ENCODE measurements at places on chromosomes 5 and 9.

- DNase-seq: no peak
Measured at GRCh38 chr5:161302559-161302958, 244.0 kb downstream of the GABRB2 start.

GRCh38 chr5:94240596-94240992, 377.8 kb downstream of the KIAA0825 start:
- no peak for DNase-seq

DNA sequence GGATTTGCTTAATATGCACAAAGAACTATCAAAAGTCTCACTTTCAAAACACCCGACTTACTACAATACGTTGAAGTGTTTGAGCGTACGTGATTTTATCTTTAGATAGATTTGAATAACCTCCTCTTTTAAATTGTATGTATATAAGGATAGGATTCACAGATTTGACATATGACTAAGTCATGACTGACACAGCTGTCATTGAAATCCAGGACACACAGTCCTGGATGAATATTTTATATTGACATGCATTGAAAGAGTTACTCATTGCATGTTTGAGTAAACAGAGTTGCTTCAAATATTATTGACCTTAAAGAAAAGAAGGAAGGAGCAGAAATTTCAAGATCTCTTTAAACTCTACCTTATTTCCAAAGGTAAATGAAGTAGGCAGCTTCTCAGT, 3.3 kb downstream of the MUSK start:
- no peak for DNase-seq

DNA sequence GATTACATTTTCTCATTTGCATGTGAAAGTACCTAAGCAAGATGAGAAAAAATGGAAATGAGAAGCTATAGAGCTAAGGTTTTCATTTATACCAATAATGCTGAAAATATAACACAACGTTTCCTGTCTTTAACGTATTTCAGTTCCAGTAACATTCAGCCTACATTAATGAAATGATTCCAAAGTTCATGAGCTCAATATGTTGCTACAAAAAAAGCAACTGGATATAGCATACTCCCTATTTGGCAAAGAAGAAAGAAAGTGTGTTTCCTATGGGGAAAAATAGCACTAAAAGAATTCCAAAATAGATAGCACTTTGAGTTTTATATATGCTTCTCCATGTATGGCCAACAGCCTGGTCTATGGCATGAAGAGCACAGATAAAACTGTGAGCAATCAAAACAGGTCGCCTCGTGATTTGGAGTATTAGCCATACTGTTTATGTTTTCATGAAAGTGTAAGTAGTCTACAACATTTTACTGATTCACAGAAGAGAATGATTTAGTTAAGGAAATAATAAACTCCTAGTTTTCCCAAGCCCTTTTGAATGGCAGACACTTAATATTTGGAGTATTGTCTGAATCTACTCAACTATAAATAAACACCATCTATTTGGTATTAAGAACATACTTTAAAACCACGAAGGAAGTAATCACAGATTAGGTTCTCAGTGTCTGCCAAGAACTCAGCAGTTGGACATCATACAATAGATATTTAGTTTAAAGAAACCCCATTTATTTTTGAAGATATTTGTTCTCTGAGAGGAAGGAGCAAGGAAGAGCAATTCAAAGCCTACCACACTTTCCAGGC, 258.7 kb upstream of the RASA1 start:
- no peak for DNase-seq

DNA sequence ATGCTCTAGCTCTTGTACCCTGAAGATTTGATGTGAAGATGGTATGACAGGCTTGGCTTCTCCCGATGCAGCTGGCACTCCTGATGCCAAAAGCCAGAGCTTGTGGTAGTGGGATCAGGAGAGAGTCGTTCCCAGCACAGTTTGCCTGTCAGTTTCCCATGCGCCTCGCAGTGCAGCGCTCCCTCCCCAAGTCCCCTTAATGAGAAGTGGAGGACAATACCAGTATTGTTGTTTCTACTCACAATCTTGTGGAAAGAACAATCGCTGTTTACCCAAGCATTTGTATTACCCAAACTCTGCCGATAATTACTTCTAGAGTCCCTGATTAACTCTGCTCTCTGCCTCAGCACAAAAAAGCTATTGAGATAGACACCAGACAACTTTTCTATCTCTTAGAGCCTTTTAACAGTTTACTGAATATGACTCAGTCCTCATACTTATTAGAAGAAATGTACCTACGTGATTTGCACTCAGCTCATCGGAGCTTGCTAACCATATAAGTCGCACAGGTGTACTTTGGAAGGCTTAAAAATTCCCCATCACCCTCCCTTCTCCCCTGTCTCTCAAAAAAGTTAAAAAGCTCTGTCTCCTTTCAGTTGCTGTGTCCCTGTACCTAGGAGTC, 283.2 kb upstream of the TMEM161B start:
- peak; percentile 22 for DNase-seq

DNA sequence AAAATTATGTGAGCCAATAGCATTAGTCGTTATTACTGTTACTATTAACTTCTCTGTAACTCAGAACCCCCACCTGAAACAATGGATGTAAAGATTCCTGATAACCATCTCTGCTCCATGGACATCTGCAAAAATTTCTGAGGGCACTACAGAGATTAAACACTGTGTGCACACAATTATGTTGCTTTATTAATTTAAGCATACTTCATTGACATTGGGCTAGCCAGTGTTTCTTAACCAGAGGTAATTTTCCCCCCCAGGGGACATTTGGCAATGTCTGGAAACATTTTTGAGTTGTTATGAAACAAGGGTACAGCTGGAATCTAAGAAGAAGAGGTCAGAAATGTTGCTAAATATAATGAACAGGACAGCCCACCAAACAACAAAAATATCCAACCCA, 19.3 kb downstream of the SLIT3 start:
- DNase-seq: no peak

DNA sequence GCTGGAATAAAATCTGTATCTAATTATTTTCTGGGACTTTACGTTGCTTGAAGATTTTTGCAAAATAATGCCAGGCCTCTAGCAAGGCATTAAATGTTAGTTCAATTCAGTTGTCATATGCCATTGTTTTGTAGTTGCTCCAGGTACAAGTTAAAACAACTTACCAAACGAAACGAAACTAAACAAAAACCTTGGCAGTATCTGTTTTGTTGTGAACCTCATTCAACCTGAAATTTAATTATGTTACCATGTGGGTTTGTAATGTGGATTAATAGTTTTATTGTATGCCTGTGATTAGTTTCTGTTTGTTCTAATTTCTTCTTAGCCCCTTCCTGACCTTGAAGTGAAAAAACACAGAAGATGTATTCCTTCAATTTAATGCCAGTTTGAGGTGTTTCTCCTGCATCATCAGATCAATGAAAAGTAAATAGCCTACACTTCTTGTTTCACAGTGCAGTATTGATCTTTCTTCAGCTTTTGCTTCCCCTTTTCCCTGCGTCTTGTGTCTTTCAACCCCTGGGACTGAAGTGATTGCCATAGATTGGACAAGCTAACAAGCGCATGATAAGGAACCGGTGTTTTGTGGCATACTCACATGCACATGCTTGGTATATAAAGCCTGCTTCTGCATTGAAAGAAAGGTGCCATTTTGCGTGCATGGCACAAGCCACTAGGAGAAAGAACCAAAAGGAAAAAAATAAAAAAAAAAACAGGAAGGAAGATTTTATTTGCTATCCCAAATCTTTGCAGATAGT, 699.0 kb upstream of the ARRDC3 start:
- DNase-seq: no peak

DNA sequence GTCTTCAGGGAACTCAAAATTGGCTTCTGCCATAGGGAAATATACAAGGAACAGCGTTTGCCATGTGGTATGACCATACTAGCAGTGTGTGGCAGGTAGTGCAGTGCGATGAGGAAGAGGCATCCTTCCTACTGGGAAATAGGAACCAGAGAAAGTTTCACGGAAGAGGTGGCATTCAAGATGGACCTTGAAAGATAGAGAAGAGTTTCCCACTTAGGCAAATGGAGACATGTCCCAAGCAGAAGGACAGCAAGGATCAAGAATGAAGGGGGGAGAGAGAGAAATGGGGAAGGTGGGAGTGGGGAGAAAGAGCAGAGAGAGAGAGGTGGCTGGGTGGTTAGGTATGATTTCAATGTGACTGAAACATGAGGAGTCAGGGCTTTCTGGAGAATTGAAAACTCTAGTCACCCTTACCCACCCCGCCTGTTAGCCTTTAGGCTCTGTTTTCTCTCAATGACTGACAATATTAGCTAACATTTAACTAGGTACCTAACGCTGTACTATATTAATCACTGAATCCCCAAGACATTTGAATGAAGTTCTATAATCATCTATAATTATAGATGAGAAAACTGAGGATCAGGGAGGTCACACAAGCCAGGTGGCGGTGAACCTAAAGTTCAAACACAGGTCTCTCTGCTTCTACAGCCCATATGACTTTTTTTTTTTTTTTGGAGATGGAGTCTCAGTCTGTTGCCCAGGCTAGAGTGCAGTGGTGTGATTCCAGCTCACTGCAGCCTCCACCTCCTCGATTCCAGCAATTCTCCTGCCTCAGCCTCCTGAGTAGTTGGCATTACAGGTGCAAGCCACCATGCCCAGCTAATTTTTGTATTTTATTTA, 171.3 kb downstream of the NR3C1 start:
- no peak for DNase-seq

- DNase-seq: no peak
Measured at GRCh38 chr5:1059884-1060263, 51.3 kb downstream of the NKD2 start.

GRCh38 chr5:172897481-172898217, 61.6 kb upstream of the RPL26L1 start:
- no peak for DNase-seq
